ENCODE measurements at places on chromosomes 1 and 21.

GRCh38 chr1:151891512-151891911 lies 17.8 kb downstream of the THEM4 start:
- DNase-seq = no peak

DNA sequence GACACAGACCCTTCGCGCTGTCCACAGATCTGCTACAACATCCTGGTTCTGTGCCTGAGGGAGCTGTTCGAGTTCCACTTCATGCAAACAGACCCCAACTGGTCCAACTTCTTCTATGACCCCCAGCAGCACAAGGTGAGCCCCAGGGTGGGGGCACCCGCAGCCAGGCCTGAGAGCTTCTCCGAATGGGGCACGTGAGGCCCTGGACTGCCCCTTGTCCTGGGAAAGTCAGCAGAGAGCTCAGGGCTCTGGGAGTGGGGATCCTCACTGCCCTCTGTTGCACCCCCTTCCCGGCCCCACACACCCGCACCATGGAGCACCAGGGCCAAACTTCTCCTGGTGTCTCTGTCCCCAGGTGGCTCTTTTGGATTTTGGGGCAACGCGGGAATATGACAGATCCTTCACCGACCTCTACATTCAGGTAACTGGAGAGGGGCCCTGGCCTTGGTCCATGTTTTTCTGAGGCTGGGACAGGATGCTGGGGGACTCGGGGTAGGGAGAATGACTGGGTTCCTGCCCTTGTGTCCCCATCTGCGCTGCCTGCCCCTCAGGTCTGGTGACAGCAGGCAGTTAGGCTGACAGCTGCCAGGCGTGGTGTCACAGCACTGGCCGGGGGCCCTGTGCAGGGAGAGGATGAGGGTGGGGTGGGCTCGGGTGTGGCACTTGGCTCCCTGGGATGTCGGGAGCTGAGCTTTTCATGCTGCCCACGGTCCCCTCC lies 44.6 kb downstream of the COQ8A start:
- no peak for DNase-seq

DNA sequence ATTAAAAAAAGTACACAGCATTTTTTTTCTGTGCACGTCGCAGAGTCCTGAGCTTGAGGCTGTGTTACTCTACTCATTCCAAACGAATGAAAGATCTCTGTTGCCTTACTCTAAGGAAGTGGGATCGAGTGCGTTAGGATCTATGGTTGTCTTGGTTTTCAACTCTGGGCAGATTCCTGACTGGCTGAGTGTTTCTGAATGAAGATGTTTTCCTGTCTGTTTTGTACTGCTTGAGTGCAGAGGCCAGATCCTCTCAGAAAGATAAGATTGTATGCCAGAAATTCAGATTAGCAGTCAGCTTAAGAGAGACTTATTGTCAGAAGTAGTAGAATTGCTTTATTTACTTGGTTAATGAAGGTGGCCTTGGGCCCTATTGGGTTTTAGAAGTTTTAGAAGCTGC lies 14.0 kb downstream of the PLA2G2E start:
- no peak for DNase-seq

GRCh38 chr1:245365095-245366020 lies 210.6 kb downstream of the KIF26B start:
- DNase-seq = peak; percentile 16

DNA sequence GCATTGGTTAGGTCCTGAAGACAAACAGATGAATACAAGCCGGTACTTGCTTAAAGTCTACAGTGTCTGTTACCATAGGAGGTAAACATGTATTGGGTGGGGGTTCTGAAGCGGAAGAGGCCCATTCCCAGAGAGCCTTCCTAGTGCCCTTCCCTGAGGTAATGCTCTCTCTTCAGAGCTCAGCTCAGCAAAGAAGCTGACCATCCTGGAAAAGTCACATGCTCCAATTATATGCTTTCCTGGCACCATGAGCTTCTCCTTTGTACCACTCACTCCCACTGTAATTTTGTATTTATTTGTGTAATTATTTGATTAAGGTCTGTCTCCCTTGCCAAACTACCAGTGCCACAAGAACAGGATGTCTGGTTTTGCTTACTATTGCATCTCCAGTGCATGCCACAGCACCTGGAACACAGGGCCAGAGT lies 42.0 kb downstream of the RAB3B start:
- DNase-seq = no peak

- no peak for DNase-seq
Measured at GRCh38 chr1:233390842-233391737, 63.6 kb downstream of the MAP3K21 start.

DNA sequence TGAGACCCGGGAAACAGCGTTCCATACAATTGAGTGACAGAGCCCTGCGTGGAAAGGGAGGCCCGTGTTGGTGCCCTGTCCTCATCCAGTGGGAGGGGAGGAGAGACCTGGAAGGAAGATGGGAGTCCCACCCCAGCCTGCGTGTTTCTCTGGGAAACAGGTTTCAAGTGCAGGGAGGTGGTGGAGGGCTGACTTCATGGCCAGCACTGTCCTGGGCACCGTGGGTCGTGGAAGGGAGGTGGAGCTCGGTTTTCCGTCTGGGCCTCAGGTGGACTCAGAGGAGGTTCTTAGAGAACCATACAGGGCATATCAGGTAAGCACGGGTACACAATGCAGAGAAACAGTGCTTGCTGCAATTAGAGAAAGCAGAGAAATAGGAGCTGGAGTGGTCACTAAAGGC lies 222.6 kb downstream of the CAMTA1 start:
- no peak for DNase-seq

GRCh38 chr1:54325284-54325683 lies 80.9 kb downstream of the SSBP3 start:
- no peak for DNase-seq

DNA sequence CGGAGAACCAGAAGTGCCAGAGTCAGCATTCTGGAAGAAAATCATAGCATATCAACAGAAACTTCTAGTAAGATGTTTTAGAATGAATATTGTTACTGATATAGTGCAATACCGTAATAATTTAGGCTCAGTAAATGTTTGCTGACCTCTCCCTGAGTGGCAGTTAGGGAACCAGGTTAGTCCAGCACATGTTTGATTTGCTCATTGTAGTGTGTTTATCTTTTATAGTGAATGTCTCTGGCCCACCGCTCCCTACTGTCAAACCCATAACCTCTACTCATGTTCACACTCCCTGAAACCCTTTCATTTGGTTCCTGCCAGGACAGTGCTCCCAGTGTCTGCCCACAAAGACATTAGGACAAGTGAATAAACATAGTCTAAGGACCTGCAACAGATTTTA lies 102.7 kb downstream of the ZP4 start:
- no peak for DNase-seq

GRCh38 chr1:15172405-15173259 lies 19.1 kb downstream of the TMEM51 start:
- DNase-seq = no peak

DNA sequence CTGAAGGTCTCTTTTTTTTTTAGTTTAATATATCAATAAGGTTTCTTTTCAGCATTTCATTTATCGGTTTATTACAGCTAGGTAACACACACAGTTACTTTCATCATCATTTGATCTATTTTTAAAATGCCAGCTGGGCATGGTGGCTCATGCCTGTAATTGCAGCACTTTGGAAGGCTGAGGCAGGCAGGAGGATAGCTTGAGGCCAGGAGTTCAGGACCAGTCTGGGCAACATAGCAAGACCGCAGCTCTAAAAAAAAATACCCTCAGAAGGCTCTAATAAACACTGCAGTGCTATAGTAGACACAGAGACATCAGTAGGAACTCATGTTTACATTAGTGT lies 48.5 kb upstream of the VAMP3 start:
- no peak for DNase-seq

DNA sequence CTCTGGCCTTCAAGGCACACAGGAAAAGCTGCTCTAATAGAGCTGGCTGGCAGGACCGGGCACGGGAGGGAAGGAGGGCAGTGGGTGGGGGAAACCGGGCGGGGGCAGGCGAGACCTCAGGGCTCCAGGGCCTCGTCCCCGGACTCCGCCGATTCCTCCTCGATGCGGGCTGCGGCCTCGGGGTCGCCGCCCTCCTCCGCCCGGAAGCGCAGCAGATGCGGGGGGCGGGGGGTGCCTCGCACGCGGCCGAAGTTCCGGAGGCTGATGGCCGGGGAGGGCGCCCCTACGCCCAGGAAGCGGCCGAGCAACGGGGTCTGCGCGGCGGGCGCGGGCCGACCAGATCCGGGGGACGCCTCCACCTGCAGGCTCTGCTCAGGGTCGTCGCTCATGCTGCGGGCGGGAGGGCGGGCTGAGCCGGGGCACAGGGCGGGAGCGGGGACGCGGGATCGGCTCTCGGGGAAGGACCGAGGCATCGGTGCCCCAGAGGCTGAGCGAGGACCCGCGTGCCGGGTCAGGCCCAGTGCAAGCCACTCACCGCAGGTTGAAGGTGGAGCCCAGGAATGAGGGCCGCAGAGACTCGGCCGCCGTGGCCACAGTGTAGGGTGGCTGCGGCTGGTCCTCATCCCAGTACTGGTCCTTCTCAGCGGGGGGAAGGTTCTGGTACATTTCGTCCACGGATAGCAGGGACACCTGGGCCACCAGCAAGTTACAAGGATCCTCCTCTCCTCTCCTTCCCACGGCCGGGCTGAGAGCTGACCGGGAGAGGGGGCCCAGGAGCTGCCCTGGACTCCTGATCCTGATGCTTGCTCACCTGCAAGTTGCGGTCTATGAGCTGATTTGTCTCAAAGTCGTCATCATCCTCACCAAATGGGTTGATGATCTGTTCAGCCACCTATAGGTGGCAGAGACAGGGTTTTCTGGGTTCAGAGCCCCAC lies 3.6 kb downstream of the BEST4 start:
- DNase-seq = no peak

DNA sequence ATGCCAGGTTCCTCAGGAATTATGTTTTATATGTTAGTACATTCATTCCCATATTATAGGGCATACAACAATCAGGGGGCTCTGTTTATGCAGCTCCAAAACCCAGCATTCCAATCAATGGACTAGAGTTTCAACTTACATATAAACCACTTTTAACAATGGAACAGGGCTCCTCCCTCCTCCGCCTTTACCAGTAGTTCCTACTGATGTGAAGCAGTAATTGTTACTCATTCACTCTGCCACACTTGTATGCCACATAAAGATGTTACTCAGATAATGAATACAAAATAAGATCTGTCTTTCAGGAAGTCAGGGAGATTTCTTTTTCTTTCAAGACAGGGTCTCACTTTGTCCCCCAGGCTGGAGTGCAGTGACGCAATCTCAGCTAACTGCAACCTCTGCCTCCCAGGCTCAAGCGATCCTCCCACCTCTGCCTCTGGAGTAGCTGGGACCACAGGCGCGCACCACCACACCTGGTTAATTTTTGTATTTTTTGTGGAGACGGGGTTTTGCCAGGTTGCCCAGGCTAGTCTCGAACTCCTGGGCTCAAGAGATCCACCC lies 17.1 kb downstream of the ZNF281 start:
- no peak for DNase-seq

DNA sequence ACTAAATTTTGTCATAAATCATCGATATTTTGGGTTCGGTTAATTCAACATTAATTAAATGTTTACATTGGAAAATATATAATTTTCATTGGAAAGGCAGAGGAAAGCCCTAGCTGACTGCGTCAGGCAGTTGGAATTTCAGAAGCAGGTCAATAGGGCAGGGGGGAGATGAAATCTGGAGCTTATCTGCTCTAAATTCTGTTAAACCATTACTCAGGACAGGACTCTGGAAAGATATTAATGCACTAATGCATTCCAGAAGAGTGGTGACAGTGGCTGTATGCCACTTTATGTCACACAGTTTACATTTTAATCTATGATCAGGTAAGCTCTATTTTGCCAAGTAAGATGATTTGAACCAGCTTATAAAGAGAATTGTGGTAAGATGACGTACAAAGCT lies 153.0 kb upstream of the B3GALT2 start:
- no peak for DNase-seq

GRCh38 chr1:156122086-156122485 lies 7.6 kb downstream of the LMNA start:
- no peak for DNase-seq

- DNase-seq = no peak
Measured at GRCh38 chr1:224632921-224633321, 16.8 kb downstream of the CNIH3 start.

- DNase-seq = peak; percentile 48
Measured at GRCh38 chr1:30855686-30856259, 52.8 kb downstream of the SDC3 start.

DNA sequence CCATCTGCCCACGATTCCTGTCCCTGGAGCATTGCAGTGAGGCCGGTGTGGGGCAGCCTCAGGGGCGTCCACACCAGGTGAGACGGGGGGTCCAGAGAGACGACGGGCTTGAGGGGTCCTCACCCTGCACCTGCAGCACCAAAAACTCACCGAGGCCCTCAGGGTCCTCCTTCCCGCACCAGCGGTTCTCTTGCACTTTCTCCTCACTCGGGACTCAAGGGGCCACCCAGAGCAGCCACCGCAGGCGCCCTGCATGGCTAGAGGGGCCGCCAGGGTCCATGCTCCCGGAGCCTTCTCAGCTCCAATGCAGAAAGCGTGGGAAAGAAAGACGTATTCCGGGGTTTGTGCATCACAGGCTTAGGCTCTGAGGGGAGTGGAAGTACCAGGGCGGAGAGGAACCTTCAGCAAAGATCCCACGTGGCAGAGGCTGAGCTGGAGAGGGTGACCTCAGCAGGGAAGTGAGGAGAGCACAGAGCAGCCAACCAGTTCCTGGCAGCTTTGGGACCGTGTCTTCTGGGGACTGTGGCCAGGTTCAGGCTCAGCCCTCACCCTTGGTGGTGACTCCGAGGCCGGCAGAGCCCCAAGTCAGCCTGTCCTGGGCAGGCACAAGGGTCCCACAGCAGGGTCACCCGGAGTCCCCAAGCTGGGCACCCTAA lies 19.5 kb upstream of the COL6A2 start:
- DNase-seq = no peak

- no peak for DNase-seq
Measured at GRCh38 chr1:64490213-64490818, 20.4 kb downstream of the CACHD1 start.

GRCh38 chr1:93699049-93699384 lies 17.4 kb upstream of the BCAR3 start:
- no peak for DNase-seq

DNA sequence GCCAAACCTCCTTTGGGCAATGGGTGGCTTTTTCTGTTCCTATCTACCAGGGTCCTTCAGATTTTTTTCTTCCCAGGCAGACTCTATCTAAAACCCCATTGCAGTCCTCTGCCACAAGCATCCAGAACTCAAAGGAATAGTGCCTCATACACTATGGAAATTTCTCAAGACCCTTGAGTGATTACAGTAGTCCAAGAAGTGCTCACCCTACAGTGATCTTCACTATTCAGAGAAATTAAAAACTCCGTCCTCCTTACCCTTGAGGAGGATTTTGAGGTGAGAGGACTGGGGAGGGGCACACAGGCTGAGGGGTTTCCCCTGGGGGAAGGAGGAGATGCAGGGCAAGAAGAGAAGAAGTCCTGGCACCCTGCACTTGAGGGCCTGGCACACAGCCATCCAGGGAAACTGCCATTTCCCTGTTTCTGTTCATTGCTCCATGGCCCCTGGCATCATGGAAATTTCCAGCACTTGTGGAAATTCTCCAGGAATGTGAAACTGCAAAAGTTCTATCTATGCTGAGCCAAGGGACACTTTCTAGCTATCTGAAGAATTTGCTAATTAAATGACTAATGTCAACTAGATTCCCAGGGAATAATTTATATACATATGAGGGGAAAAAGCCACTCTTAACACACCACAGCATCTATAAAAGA lies 102.5 kb upstream of the ATP1B1 start:
- no peak for DNase-seq

- no peak for DNase-seq
Measured at GRCh38 chr1:22500058-22500457, 48.4 kb downstream of the ZBTB40 start.

All from NCI-H345 (cell line).